ENCODE measurements at places on chromosomes 5 and 9. TPM values are rescaled to one million over a fixed set of nuclear protein-coding genes. Genes with fewer than 3 reads are reported as not detected.
A peak's percentile ranks its signal among the peaks of the same experiment; 100 is the strongest.

ORM2 gene
- total RNA-seq, result not detected

DOCK8 gene
- total RNA-seq, result 0.93 TPM

IL33 gene
- not detected for total RNA-seq

DNA sequence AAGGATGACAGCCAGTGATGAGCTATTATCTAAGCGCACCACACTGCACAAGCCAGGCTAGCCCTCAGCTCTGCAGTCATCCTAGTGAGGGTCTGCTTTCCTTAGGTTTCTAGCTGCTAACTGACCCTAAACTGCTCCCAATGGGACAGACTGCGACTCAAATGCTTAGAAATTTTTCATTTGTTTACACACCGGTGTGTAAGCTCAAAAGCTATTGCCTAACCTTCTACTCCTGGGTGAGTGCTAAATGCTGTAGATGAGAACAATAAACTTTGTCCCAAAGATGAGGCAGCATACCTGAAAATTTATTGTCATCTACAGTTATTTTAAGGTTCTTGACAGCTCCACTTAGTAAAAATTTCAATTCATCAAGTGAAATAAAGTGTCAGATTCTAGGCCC, 311.4 kb downstream of the TMEM167A start:
- no peak overlapping the region for H3K27ac ChIP-seq
- H3K4me1 ChIP-seq, result peaks cover 11% of the 10 kb centered on the region
- no peaks in the 10 kb centered on the region for H3K36me3 ChIP-seq
- H3K27me3 ChIP-seq, result no peaks in the 10 kb centered on the region
- no peak overlapping the region for H3K4me3 ChIP-seq

DNA sequence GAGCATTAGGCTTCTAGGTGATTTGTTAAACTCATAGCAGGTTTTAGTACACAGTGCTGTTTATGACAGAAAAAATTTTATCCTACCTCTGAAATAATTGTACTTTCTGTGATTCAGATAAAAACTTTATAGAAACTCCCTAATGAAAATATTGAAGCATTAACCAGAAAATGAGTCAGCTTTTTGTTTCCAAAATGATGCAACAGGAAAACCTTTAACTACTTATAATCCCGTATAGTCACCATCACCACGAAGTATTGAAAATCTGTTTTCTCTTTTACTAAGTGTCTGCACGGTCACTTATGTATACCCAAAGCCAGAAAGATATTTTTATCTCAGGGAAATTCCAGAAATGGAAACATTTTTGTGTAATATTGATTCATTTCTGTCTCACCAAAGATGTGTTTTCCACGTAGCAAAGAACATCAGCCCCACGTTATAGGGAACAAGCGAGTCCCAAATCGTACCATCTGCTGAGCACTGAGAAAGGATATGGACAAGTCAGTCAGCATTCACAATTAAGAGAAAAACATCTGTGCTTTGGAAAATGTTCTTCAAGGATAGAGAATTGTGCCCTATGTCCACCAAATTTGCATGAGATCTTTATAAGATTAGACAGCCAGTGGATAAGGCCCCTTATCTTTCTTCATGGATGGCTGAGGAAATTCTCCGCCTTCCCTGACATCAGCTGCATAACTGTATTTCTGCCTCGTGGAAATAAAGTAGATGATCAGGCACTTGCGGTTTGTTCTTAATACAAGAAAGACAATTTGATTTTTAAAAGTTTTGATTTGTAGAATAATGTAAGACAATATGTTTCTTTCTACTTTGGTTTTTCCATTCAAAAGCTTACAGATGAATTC, 41.9 kb downstream of the TNFAIP8 start:
- H3K4me3 ChIP-seq, result no peak overlapping the region
- H3K27ac ChIP-seq, result no peak overlapping the region
- no peaks in the 10 kb centered on the region for H3K27me3 ChIP-seq

DNA sequence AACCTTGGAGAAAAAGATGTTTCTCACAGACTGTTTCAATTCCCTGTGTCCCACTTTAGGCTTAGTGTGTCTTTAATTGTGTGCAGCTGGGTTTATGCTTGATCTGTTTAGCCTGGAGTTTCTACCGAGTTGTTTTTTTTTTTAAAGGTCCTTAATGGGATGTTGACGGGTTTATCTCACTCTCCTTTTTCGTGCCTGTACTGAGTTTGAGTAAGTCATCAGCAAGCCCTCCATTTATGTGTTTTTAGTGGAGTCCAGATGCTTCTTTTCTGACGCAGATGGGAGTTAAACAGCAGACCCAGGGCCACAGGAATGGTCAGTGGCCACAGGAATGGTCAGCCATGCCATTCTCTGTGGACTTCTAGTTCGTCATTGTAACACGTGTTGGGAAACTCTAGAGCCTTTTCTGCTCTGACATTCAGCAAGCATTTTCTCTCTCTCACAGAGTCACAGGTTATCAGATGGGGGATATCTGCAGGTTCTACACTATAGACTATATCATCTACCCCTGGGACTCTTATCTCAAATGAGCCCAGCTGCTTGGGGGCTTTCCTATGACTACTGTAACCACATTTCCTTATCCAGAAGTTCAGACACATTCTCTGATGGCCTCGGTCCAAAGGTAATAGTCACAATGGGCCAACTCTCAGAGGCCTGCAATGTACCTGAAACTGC, 190.5 kb downstream of the TTLL11 start:
- DNase-seq, result no peak
- H3K36me3 ChIP-seq, result no peaks in the 10 kb centered on the region
- H3K4me1 ChIP-seq, result peaks cover 8% of the 10 kb centered on the region
- no peak overlapping the region for H3K27ac ChIP-seq
- H3K4me3 ChIP-seq, result no peak overlapping the region
- H3K27me3 ChIP-seq, result no peaks in the 10 kb centered on the region

DNA sequence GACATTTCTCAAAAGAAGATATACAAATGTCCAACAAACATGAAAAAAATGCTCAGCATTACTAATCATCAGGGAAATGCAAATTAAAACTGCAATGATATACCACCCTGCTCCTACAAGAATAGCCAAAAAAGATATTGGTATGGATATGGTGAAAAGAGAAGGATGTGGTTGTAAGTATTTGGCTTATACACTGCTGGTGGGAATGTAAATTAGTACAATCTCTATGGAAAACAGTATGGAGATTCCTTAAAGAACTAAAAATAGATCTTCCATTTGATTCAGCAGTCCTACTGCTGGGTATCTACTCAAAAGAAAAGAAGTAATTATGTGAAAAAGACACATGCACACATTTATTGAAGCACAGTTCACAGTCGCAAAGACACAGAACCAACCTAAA, 67.6 kb upstream of the RUSC2 start:
- DNase-seq, result no peak
- H3K4me1 ChIP-seq, result peaks cover 5% of the 10 kb centered on the region
- no peaks in the 10 kb centered on the region for H3K36me3 ChIP-seq

GRCh38 chr9:123548741-123549545, 192.9 kb downstream of the CRB2 start:
- no peak overlapping the region for H3K4me3 ChIP-seq
- H3K27me3 ChIP-seq, result no peaks in the 10 kb centered on the region
- H3K4me1 ChIP-seq, result peaks cover 34% of the 10 kb centered on the region

- H3K27ac ChIP-seq, result peak overlapping the region; percentile 94
- no peak for DNase-seq
- no peaks in the 10 kb centered on the region for H3K36me3 ChIP-seq
- peak overlapping the region; percentile 29 for H3K4me3 ChIP-seq
- H3K27me3 ChIP-seq, result no peaks in the 10 kb centered on the region
These were observed 283.8 kb upstream of the TMEM161B start for GRCh38 chr5:88552426-88552825.

NPR2 gene
- total RNA-seq, result 8.6 TPM

DNA sequence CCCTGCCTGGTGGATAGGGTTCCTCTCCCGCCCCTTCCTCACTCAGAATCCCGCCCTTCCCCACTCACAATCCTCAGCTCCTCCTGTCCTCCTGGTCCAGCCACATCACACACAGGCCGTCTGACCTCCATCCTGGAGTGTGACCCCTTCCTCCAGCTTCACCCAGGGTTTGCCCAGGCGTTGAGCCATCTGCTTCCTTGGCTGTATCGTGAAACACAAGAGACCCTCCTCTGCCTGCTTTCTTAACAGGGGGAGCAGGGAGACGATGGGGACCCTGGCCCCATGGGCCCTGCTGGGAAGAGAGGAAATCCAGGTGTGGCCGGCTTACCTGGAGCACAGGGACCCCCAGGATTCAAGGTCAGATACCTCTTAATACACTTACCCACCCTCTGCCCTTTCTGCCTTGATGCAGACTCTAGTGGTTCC, 32.3 kb upstream of the ORM1 start:
- peaks cover 6% of the 10 kb centered on the region for H3K36me3 ChIP-seq
- DNase-seq, result no peak
- no peaks in the 10 kb centered on the region for H3K27me3 ChIP-seq
- no peak overlapping the region for H3K4me3 ChIP-seq

- H3K27me3 ChIP-seq, result peaks cover 73% of the 10 kb centered on the region
- peaks cover 13% of the 10 kb centered on the region for H3K4me1 ChIP-seq
- no peak for DNase-seq
- H3K4me3 ChIP-seq, result no peak overlapping the region
These were observed 342.9 kb downstream of the SPOCK1 start for GRCh38 chr5:137156180-137156579.

OBP2A gene
- total RNA-seq, result not detected

DNA sequence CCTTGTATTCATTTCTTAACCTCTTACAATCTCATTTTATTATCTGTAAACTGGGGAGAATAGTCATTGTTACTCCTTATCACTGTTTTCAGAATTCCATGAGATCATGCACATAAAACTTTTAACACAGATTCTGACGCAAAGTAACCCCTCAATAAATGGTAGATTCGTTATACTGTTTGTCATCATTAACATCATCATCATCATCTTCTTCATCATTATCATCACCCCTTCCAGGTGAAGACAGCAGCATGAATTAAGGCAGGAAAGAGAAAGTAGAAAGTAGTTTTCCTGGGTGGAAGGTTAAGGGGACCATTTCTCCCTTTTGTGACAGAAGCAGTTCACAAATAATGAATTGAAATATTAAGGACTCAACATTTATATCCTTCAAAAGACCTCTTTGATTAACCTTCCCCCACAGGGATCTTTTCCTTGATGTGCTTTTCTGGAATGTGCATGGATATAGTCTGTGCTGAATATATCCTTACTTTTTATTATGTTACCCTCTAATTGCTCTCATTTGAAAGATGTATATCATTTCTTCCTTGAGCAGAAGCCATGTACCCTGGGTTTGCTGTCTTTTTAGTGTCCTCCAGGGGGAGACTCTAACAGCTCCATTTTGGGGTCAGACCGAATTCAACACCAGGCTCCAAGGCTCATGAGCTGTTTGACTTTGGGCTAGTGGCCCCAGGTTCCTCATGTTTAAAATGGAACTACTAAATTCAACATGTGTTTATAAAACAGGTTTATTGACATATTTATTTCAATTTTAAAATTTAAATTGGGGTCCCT, 1029.9 kb upstream of the WWC1 start:
- DNase-seq, result peak; percentile 21
- H3K4me3 ChIP-seq, result no peak overlapping the region
- H3K36me3 ChIP-seq, result no peaks in the 10 kb centered on the region
- no peaks in the 10 kb centered on the region for H3K4me1 ChIP-seq

IL17B gene
- total RNA-seq, result not detected

CDKN2B-AS1 gene
- not detected for total RNA-seq

DNA sequence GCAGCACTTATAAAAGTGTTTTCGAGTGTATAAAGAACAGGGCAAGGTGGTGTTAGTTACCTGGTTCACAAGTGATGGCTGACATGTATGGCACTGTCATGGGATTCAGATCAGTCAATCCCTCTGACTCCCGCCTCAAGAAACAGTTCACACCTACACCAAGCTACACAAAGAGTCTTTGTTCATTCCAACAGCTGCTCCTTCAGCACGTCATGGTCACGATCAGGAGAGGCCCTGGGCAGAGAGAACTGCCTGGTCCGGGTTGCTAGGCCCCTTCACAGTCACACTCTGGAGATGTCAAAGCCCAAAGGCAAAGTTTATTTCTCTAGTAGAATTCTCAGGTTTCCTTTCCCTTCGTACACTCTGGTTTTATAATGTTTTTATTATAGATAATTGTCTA, 426.7 kb downstream of the ZSWIM6 start:
- no peaks in the 10 kb centered on the region for H3K36me3 ChIP-seq
- H3K4me1 ChIP-seq, result no peaks in the 10 kb centered on the region
- H3K4me3 ChIP-seq, result no peak overlapping the region

DNA sequence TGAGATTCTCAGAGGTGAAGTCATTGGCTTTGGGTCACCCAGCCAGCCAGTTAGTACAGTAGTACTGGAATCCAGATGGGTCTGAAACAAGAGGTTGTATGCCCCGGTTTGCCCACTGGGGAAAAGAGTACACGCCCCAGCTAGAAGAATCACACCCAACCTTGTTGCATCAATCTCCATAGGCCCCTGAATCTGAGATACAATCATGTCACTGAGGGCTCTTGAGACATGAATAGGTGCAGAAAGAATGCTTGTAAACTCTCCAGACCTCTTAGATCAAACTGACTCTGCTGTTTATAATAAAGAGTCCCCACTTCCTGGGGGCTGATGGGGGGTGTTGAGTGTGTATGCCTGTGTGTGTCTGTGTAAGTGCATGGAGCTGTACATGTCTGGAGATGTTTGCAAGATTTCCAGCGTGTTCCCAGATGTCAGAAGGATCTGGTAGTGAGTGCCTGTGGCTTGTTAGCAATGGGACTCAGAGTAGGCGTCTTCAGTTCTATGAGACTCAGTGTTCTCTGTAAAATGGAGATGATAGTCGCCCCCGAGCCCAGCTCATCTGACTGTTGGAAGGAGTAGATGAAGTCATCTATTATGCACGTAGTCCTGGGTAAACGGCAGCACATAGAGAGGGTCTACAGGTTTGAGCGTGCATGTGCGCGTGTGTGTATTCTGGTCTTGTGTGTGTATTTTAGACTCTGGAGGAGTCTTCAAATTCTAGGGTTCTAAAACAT, 48.2 kb downstream of the COL27A1 start:
- H3K27me3 ChIP-seq, result no peaks in the 10 kb centered on the region
- H3K4me1 ChIP-seq, result peaks cover 11% of the 10 kb centered on the region
- H3K27ac ChIP-seq, result no peak overlapping the region
- H3K4me3 ChIP-seq, result no peak overlapping the region
- DNase-seq, result no peak

DNA sequence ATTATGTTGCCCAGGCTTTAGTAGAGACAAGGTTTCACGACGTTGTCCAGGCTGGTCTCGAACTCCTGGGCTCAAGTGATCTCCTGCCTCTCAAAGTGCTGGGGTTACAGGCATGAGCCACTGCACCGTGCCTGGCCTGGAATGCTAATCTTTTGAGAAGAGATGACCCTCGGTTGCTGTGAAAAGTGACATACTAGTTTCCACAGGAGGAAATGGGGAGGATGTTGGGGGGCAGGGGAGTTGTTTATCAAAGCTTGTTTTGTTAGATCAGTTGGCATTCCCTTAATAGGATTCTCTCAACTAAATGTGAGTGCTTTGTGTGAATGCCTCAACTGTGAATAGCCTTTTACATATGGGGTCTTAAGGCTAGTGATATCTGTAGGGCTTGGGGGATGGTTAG, 16.4 kb upstream of the MATR3 start:
- peaks cover 42% of the 10 kb centered on the region for H3K4me1 ChIP-seq

CDH6 gene
- total RNA-seq, result 18.0 TPM

All from neural progenitor cell (in vitro differentiated cells).